ENCODE measurements at places on chromosomes 5 and 9. TPM values are rescaled to one million over a fixed set of nuclear protein-coding genes. Genes with fewer than 3 reads are reported as not detected.

DNA sequence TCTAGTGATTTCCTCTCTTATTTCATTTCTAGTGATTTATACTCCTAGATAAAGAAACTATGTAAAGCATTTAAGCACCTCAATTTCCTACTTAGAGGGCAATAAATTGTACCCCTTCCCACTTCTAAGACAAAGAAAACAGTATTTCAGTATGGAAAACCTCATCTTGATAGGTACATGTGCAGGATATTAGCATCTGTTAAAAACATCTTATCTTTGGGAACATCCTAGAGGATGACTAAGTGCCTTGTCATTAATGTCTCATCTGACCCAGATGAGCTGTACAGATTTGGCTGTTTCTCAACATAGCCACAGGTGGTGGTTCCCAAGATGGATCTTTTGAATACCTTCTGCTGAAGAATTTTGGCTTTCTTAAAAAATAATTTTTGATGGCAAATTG, 5.7 kb downstream of the MEGF10 start:
- DNase-seq: no peak

The SPATA31E1 gene
- not detected for total RNA-seq

GRCh38 chr5:150117945-150118560, 31.7 kb upstream of the CSF1R start:
- DNase-seq: no peak

GRCh38 chr5:55338810-55339243, 31.0 kb downstream of the MTREX start:
- DNase-seq: no peak

DNA sequence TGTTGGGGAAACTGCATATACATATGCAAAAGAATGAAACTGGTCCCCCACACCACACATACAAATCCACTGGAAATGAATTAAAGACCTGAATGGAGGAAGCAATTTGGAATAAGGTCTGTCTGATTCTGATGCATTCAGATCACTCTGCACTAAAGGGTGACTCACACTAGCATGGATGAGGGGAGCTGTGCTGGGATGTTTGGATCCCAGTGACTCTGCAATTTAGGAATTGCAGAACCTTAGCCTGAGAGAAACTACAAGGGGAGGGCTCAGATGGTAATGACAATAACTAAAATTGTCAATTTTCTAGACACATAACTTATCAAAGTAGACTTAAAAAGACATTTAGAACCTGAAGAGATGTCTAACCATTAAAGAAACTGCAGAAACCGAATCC, 312.0 kb downstream of the CDK5RAP2 start:
- no peak for DNase-seq

GRCh38 chr9:88011005-88011766, 36.9 kb upstream of the CDK20 start:
- no peak for DNase-seq

DNA sequence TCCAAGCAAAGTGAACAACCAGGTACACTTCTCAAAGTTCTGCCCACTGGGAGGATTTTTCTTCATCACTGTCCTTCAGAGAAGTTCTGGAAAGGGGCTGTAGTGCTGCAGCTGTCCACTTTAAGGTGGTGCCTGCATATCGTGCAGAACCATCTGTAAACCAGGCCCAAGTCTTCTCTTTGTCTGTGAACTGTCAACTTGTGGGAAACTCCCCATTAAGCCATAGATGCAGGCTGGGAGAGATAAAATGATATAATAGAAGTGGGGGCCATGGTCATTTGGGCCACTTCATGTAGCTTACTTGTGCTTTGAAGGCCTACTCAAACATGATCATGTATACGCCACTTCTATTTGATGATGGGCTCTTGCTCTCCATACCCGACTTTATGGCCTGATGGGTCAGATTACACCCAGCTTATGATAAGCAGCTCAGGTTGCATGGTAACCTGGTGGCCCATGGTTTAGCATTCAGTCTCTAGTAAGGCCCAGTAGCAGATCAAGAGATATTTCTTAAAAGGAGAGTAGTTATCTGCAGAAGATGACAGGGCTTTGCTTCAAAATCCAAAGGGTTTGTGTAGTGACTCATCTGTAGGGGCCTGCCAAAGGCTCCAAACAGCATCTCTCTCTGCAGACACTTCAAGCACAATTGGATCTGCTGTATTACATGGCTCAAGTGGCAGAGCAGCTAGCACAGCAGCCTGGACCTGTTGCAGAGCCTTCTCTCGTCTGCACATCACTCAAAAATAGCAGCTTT, 15.7 kb upstream of the BTF3 start:
- no peak for DNase-seq

The GZMA gene
- 0.42 TPM for total RNA-seq

GRCh38 chr9:109887079-109887478, 107.1 kb downstream of the PALM2AKAP2 start:
- DNase-seq: no peak

The TERT gene
- total RNA-seq: not detected

- DNase-seq: no peak
Observed at GRCh38 chr5:119063579-119064379, 7.1 kb upstream of the DMXL1 start.

- DNase-seq: no peak
Observed at GRCh38 chr9:103798620-103799019, 295.5 kb upstream of the SMC2 start.

Measured in esophagus muscularis mucosa (tissue), 4 donors.